Stimulated activated CD4-positive, alpha-beta T cell treated with anti-CD3 and anti-CD28 coated beads, TNF-alpha, amount 100 ng/mL, for 24 hours (primary cell): ENCODE measurements at places on chromosomes 13 and 19.

DNA sequence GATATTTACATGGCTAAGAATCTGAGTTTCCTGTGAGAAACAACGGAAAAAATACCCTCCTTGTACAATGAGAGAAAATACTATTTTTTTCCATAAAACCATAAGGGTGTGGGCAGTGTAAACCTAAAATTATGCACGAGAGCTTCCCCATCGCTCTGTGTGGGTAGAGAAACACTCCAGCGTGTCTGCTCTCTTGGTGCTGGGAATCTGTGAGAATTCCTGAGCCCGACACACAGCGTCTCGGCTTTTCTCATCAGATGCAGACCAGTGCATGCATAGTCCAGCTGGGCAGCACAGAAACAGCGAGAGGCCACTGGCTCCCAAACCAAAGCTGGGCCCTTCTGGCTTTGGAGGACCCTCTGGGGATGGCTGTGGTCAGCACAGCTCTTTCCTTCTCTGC is 12.0 kb downstream of the PLPP2 start:
- no peak for DNase-seq

- no peak for DNase-seq
Measured at GRCh38 chr13:85592211-85592610, 207.0 kb downstream of the SLITRK6 start.

DNA sequence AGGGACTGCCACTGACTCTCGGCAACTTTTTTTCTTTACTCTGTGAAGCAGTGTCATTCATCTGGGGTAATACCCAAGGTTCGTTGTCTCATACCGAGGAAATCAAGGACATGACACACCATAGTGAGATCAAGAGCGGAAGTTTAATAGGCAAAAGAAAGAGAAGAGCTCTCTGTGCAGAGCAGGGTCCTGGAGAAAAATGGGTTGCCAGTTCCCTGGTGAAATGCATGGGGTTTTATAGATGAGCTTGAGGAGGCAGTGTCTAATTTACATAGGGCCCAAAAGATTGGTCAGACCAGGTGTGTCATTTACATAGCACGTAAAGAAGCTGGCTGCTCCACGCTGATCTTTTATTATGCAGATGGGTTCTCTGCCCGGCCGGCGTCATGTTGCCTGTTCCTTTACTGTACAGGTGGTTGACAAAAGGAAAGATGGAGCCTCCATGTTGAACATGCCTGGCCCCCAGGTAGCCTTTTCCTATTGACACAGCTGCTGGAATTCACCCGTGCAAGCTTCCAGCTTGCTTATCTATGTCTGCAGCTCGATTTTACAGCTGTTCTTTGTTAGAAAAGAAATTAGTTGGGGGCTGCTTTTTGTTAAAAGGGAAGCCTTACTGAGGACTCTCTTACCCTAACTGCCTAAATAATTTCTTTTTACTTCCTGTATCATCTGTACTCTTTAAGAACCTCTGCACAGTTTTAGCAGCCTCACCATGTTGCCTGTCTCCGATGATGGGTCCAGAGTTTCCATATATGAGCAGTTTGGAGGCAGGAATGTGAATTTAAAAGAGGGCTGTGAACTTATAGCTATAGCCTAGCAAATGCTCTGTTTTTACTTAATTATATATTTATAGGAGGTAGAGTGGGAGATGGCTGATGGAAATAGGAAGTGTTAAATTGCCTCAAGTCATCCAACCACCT is 98.0 kb upstream of the DIAPH3 start:
- DNase-seq, result no peak

- no peak for DNase-seq
Measured at GRCh38 chr19:18475004-18475453, 37.1 kb upstream of the ISYNA1 start.

GRCh38 chr19:54653181-54653809 is 9.5 kb upstream of the LILRB4 start:
- DNase-seq, result no peak

GRCh38 chr13:107650081-107650701 is 565.1 kb downstream of the LIG4 start:
- DNase-seq, result no peak

DNA sequence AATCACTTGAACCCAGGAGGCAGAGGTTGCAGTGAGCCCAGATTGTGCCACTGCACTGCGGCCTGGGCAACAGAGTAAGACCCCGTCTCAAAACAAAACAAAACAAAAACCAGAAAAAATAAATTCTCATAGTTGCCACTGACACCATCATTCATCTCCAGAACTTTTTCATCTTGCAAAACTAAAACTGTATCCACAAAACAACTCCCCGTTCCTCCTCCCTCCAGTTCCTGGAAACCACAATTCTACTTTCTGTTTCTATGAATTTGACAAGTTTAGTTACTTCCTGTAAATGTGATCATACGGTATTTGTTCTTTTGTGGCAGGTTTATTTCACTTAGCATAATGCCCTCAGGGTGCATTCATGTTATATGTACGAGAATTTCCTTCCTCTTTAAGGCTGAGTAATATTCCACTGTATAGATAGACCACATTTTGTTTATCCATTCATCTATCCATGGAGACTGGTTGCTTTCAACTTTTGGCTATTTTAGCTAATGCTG is 13.2 kb upstream of the ADGRE5 start:
- no peak for DNase-seq

- DNase-seq, result peak; percentile 96
Measured at GRCh38 chr13:41310963-41311405, at the start of gene NAA16. TSS of gene NAA16 (plus strand) at chr13:41311267. CDS start at chr13:41311529, 262 bp downstream.
